Transverse colon (tissue), 4 donors: ENCODE measurements at places on chromosomes 1 and 21. TPM values are rescaled to one million over a fixed set of nuclear protein-coding genes. Genes with fewer than 3 reads are reported as not detected.

Gene C1orf198
- total RNA-seq, result 10.8 TPM

Gene ELK4
- total RNA-seq, result 19.1 TPM

Gene LCE6A
- not detected for total RNA-seq

GRCh38 chr1:43220905-43221778 lies 48.6 kb upstream of the TMEM125 start:
- no peak for DNase-seq
- H3K4me1 ChIP-seq, result no peaks in the 10 kb centered on the region
- no peak overlapping the region for H3K27ac ChIP-seq

- no peak overlapping the region for H3K4me3 ChIP-seq
- no peaks in the 10 kb centered on the region for H3K4me1 ChIP-seq
- H3K27me3 ChIP-seq, result no peaks in the 10 kb centered on the region
- no peak overlapping the region for H3K27ac ChIP-seq
Observed at GRCh38 chr1:232333419-232333767, 296.5 kb downstream of the SIPA1L2 start.

DNA sequence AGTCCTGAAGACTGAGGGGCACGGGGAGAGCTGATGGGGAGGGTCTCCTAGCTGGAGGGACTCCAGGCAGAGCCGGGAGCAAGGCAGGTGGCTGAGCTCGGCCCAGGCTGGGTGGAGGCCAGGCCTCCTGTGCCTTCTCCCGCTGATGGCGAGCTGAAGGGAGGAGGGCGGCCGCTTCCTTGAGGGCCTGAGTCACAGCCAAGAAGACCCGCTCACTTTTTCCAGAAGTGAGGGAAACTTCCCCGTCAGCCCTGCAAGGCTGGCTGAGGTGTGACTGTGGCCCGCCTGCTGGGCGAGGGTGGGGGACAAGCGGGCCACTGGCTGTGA lies 1.7 kb upstream of the VWA1 start:
- H3K27ac ChIP-seq, result peak overlapping the region; percentile 94
- H3K36me3 ChIP-seq, result no peaks in the 10 kb centered on the region
- H3K4me3 ChIP-seq, result no peak overlapping the region

DNA sequence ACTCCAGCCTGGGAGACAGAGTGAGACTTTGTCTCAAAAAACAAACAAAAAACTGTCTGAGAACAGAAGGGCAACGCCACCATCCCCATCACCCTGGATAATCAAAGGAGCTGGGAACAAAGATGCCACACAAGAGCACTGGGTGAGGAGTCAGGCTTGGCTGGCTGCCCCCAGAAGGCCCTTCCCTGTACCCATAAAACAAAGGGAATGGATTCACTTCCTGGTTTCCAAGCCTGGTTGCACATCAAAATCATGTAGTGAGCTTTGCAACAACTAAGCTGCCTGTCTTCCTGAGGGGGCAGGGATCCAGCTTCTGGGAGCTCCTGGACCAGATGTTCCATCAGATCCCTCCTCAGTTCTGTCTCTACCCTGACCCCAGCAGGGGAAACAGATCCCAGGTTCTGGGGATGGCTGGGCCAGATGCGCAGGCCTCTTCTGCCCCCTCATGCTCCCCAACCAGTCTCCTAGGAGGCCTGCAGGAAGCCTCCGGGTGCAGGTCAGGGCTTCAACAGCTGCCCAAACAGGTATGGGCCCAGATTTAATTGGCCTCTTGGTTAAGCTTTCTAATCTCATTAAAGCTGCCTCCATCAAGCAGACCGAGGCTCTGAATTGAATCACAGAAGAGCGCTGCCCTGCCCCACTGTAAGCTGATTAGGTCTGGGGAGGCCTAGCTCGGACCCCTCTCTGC lies 97.8 kb downstream of the MRPL37 start:
- peaks cover 61% of the 10 kb centered on the region for H3K4me1 ChIP-seq
- peak; percentile 70 for DNase-seq
- peak overlapping the region; percentile 86 for H3K27ac ChIP-seq
- no peaks in the 10 kb centered on the region for H3K36me3 ChIP-seq
- no peak overlapping the region for H3K4me3 ChIP-seq

DNA sequence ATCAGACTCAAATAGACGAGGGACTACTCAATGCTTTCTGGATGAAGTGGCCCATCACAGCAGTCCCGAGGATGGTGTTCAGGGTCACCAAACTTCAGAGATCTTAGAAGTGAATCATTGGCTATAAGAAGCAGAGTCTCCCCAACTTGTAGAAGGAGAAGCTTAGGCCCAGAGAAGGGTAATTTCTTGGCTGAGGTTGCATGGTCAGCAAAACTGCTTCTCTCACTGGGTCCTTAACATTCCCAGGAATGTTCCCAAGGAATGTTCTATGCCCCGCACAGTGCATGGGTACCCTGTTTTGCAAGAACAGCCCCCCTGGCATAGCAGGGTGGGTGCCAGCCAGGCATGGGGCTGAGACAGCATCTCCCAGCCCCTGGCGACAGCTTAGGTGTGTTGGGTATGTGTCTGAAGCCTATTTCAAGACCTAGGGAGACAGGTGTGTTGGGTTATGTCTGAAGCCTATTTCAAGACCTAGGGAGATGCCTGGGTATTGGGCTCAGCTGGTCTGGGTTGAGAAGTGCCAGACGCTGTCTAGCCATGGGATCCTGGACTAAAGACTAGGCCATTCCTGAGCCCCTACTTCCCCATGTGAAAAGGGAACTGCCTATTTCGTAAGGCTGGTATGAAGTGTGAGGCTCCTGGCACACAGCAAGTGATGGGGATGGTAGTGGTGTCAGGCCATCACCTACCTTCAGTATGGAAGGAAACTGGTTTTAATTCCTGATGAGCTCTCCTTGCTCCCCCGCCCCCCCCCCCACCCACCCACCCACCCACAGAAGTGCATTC lies 26.1 kb downstream of the PADI6 start:
- H3K27me3 ChIP-seq, result no peaks in the 10 kb centered on the region
- H3K4me3 ChIP-seq, result no peak overlapping the region
- no peak overlapping the region for H3K27ac ChIP-seq
- no peaks in the 10 kb centered on the region for H3K36me3 ChIP-seq
